ENCODE measurements at places on chromosomes 11 and 22.
A peak's percentile ranks its signal among the peaks of the same experiment; 100 is the strongest.

GRCh38 chr11:17132654-17133053, 55.2 kb upstream of the RPS13 start:
- DNase-seq = no peak

DNA sequence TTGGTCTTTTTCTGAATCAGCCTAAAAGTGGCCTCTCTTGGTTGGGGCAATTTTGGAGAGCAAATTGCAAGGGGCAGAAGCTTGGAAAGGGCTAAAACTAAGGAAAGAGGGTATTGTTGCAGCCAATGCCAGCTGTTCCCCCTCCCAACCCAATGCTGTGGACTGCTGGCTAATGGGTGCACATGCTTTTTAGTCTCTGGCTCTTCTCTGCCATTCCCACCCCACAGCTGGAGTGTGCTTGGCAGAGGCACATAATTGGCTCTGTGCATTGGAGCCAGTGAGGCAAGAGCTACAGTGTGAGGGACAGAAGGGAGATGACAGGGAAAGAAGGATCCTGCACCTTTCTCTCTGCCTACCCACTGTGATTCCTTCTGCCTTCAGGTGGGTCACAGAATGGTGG, 140.0 kb downstream of the NECTIN1 start:
- DNase-seq = no peak

- DNase-seq = peak; percentile 8
Observed at GRCh38 chr11:71139516-71140205, 112.7 kb downstream of the SHANK2 start.

DNA sequence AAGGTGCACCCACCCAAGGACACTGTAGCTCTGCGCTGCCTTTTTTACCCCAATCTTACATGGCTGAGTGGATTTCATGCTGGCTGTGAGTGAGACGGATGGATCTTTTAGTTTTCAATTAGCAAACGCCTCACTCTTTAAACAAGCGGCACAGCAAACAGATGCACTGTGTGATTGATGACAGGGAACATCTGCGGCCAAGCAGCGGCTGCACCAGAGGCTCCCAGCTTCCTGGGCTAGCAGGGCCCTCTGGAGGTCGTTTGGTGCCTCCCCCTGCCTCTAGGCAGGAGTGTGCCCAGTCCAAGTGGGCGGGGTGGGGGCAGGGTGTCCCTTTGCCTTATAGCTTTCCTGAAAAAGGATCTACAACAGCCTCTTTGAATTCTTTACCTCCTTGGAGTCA, 2.1 kb upstream of the DRD2 start:
- no peak for DNase-seq

DNA sequence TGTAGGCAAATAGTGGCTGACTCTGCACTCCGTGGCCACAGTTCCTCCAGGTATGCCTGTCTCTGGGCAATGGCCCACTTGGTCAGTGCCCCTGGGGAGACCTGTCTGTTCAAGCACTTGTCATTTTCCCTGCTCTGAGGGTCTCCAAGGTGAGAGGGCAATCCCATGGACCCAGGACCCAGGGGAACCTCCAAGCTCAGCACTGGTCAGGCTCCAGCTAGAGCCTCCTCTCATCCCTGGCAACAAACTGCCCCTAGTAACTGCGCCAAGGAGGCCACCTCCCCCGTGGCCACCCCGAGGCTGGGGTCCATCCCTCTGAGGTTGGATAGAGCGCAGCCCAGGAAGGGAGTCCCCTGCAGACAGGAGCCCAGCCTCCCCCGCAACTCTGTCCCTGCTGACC, 713 bp upstream of the ANKK1 start:
- no peak for DNase-seq

- DNase-seq = no peak
Observed at GRCh38 chr11:21289686-21290085, 620.3 kb downstream of the NELL1 start.

DNA sequence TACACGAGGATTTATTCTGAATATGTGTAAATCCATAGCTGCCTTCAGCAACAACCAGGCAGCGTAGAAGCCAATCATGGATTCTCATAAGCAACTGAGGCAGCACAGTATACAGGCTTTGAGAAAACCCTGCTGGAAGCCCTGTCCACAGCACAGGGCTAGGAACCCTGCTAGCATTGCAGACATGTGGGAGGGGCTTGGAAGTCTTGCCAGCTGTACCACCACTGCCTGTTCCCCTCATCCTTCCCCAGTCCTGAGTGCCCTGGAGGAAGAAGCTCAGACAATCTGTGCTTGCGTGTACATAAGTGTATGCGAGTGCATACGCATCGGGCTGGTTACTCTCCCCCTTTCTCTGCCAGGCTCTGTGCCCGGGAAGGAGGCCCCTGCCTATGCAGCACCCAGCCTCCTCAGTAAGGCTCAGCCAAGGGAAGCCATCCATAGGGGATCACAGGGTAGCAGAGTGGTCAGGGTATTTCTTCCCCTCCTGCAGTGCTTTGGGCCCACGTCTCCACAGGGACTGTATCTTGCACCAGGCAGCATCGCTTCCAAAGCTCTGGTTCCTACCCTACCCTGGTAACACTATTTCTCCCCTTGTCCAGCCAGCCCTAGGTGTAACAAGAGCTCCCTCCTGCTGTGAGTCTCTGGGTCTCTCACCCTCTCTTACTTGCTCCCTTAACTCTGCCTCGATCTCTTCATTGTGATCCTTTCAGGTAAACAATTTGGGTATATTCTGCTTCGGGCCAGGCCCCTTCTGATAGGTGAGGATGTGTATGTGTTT, 90.5 kb downstream of the GALNT18 start:
- no peak for DNase-seq

GRCh38 chr11:75384438-75385080, 14.8 kb upstream of the RPS3 start:
- DNase-seq = peak; percentile 91

GRCh38 chr11:128745311-128746136, 51.7 kb downstream of the FLI1 start:
- no peak for DNase-seq

DNA sequence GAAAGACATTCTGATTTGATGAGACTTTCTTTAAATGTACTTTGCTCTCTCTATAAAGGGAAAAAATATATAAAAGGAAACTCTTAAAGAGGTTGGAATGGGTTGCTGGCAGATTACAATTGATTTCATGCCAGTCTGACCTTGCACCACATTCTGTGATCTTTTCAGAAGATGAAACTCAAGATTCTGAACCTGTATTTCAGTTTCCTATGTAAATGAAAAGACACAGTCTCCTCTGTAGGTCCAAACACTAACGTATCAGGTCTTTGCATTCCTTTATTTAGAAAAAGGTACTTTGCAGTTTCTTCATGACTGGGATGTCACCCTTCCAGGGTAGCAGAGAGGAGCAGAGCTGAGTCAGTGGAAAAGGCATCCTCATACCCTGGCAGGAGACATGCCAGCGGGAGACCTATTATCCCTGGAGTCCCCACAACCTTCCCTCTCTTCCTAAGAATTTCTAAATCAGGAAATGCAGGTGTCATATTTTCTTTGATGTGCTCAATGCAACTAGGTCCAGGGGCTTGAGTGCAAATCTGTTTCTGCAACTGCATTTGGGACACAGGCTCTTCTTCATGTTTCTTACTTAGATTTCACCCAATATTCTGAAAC, 282.6 kb downstream of the CADM1 start:
- DNase-seq = no peak

- DNase-seq = no peak
Observed at GRCh38 chr11:940496-941135, 14.9 kb downstream of the AP2A2 start.

DNA sequence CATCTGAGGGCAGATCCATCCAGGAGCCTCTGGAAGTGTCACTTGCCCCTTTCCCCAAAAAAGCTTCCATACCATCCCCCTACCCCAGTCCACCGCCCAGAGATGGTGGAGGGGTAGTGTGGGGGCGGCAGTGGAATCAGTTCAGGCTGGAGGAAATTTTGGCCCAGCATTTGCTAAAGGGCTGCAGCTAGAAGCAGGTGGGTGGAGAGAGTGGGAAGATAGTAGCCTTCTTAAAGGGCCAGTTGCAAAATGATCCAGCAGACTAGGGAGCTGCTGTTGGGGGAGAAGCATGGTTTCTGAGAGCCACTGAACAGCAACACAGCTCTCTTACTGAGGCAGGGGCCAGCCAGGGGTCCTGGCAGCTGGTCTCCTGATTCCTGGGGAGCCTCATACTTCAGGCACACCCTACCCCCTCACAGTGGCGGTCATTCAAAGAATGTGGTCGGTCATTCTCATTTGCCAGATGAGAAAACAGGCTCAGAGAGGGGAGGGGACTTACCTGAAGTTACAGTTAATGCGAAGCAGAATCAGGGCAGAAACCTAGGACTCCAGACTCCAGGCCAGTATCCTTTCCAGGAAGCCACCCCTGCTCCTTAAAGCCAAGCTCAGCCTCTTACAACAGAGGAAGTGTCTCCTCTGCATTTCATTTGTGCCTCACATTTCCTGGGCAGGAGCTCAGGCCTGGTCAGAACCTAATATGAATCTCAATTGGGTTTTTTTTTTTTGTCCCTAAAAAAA, 5.4 kb downstream of the SEC14L2 start:
- DNase-seq = no peak
